ENCODE measurements at places on chromosomes 4 and X.

- DNase-seq: no peak
Measured at GRCh38 chr4:70538869-70539268, 20.5 kb downstream of the AMTN start.

- DNase-seq: no peak
Measured at GRCh38 chr4:107747748-107748486, 27.9 kb upstream of the PAPSS1 start.

GRCh38 chr4:54384152-54384551 is 155.1 kb downstream of the PDGFRA start:
- DNase-seq: no peak

GRCh38 chr4:8155660-8156421 is 2.8 kb downstream of the ABLIM2 start:
- DNase-seq: no peak

GRCh38 chr4:47814618-47815295 is 23.1 kb downstream of the CORIN start:
- no peak for DNase-seq

DNA sequence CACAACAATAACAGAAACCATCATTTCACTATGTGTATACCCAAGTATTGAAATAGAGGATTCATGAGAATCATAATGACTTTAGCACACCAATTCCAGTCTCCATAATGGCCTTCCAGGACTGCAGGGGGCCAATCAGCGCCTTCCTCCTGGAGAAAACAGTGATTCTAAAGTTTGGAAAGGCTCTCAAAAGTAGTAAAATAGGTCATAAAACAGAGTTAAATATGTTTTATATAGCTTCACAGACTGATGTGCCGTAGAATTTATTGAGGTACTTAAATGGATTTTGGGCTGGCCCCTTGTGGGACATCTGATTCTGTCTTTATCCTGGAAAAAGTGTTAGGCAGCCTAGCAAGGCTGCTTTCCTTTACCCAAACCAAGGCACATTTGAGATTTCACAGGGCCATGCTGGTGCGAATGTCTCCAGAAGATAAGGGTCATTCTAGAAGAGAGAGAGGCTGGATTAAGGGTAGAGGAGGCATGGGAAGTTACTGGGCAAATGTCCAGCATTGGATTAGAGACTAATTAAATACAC is 543.9 kb downstream of the GALNTL6 start:
- DNase-seq: no peak

DNA sequence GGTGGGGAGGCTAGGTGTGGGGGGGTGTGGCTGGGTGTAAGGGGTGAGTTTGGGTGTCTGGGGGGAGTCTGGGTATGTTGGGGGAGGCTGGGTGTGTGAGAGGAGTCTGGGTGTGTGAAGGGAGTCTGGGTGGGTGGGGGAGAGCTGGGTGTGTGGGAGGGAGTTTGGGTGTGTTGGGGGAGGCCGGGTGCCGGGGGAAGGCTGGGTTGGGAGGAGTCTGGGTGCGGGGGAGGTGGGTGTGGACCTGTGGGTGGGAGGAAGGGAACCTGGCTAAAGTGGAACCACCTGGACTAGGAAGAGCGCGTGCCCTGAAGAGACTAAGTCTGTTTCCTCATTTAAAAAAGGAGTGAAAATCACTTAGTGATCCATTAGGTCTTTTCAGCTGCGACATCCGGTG is 18.3 kb downstream of the SPON2 start:
- no peak for DNase-seq

DNA sequence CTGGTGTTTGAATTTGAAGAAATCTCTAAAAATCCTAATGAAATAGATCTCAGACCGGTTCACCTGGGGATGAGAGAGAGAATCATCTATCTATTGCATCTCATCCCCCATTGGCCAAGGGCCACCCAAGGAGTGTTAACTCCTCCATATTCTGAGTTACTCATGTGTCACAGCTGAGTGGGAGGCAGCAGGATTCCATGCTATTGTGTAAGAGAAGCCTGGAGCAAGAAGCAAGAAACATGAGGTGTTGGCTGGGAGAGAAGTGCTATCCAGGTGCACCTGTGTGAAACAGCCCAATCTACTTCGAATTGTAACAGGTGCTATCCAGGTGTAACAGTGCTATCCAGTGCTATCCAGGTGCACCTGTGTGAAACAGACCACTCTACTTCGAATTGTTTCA is 150.3 kb upstream of the MAOA start:
- DNase-seq: no peak

DNA sequence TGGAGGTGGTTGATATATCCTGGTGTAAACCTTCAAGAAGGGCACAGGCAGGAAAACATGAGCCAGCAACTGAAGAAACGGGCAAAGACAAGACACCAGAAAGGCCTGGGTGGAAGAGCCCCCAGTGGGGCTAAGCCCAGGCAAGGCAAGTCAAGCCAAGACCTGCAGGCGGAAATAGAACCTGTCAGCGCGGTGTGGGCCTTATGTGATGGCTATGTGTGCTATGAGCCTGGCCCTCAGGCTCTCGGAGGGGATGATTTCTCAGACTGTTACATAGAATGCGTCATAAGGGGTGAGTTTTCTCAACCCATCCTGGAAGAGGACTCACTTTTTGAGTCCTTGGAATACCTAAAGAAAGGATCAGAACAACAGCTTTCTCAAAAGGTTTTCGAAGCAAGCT is 7.2 kb downstream of the ZFP42 start:
- no peak for DNase-seq

DNA sequence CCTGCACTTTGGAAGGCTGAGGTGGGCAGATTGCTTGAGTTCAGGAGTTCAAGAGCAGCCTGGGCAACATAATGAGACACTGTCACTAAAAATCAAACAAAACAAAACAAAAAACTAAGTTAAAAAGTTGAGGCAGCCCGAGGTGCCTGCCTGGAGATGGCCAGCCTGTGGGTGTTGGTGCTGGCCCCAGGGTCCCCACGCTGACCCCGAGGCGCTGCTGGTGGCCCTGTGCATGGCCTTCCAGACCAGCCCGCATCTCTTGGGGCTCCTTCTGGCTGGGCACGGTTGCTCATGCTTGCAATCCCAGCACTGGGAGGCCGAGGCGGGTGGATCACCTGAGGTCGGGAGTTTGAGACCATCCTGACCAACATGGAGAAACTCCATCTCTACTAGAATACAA is 4.4 kb downstream of the ETNPPL start:
- DNase-seq: no peak

DNA sequence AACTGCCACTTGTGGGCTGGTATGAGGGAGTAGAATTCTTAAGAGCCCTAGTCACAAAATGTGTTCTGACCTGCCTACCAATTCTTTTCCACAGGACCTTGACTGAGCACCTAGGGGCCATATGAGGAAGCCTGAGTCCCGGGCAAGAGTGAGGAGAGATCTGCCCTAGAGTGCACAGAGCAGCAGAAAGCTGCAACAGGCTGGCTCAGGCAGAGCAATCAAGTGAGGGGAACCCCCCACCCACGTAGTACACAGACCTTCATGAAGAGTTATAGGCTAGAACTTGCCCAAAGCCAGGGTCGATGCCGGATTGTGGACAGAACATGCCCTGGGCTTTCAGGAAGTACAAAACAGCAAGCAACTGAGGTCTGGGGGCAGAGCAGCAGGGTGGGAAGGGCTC is 117.0 kb downstream of the SPOCK3 start:
- no peak for DNase-seq

GRCh38 chr4:55123791-55124190 is 1.6 kb downstream of the KDR start:
- no peak for DNase-seq

GRCh38 chr4:10743357-10743756 is 58.8 kb upstream of the CLNK start:
- no peak for DNase-seq

DNA sequence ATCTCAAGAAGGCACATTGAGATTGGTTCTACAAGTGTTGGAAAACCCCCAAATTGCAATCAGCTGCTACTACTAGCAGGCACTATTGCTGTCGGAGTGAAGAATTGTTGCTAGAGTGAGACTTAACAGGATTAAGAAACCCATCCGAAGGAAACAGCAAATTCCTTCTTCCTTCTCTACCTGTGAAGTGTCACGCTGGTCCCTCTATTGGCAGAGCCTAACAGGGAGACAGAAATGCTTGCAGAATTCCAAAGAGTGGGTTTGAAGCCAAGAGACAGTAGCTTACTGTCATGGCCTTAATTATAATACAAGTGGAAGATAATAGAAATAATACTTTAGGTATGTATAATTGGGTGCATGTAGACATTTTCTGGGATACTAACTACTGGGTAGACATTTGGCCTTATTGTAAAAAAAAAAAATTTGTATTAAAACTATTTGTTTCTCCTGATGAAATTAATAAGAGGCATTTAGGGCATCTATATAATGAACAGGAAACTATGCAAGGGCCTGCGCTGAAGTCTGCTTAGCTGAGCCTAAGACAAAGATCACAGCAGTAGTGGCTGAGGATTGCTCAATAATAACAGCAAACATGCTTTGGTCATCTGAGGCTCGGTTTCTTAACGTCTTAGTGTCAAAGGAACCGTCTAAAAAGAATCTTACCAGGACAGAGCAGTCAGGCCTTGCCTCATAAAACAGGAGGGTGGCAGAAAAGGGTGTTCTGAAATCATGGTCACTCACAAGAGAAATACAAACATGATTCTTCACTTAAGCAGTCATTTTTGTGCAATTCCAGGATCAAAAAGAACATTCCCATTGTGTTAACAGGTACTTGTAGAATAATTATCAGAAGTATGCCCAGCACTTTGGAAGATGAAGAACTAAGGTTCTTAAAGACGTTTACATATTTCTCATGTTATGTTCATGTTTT is 40.8 kb downstream of the FAM241A start:
- no peak for DNase-seq

- DNase-seq: no peak
Measured at GRCh38 chr4:183808097-183808456, 97.0 kb upstream of the STOX2 start.

GRCh38 chr4:52966781-52967180 is 104.7 kb downstream of the RASL11B start:
- no peak for DNase-seq

DNA sequence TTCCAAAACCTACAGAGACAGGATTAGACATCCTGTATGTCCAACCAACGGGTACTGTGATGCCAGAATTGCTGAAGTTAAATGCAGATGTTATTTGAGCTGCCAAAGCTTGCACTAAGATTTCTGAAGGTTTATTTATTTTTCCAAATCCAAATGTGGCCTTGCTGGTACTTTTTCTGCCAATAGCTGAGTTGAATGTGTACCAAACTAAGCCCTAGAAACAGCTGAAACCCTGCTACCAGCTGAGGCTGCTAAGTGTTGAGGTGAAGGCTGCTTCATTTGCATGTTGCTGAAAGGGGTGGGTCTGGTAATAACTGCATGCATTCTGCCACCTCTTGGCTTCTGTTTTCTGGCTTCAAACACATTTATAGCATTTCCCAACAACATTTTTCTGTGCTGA is 366.5 kb downstream of the FAT4 start:
- no peak for DNase-seq

GRCh38 chrX:131729295-131729694 is 185.4 kb downstream of the OR13H1 start:
- no peak for DNase-seq

- DNase-seq: peak; percentile 55
Measured at GRCh38 chr4:104490770-104491480, 3.8 kb downstream of the CXXC4 start.

GRCh38 chr4:26821031-26821430 is 39.6 kb upstream of the STIM2 start:
- no peak for DNase-seq

- peak; percentile 5 for DNase-seq
Measured at GRCh38 chrX:40543661-40544328, 37.0 kb upstream of the ATP6AP2 start.

- no peak for DNase-seq
Measured at GRCh38 chr4:124184792-124185191, 527.7 kb downstream of the ANKRD50 start.

DNA sequence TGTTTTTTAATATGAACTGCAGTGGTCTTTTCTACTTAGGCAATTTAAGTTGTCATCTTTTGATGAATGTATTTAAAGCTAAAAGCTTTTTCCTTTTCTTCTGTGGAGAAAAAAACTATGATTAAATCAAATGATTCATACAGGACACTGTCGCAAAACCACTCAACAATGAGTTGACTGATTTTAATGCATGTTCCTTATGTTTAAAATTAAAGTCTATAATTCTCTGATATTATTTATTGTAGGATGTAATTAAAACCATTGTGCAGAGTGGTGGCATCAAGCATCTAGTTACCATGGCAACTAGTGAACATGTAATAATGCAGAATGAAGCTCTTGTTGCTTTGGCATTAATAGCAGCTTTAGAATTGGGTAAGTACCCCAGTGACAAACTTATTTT is 172.5 kb downstream of the RAP1GDS1 start:
- DNase-seq: no peak

GRCh38 chrX:19347916-19348315 is 4.2 kb downstream of the PDHA1 start:
- DNase-seq: no peak

DNA sequence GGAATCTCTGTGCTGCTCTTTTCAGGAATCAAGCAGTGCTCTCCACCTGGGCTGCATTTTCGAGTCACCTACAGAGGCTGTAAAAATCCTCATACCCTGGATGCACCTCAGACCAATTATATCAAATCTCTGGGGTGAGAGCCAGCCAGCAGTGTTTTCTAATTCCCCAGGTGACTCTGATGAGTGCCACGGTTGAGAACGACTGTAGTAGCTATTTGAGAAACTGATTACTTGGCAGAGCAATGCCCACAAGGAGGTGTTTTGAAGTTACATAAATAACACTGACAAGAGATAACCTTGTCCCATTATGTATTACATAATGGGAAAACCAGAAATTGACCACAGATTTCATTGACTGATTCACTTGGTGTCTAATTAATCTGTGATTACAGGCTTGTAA is 46.8 kb downstream of the CLCN4 start:
- DNase-seq: no peak

DNA sequence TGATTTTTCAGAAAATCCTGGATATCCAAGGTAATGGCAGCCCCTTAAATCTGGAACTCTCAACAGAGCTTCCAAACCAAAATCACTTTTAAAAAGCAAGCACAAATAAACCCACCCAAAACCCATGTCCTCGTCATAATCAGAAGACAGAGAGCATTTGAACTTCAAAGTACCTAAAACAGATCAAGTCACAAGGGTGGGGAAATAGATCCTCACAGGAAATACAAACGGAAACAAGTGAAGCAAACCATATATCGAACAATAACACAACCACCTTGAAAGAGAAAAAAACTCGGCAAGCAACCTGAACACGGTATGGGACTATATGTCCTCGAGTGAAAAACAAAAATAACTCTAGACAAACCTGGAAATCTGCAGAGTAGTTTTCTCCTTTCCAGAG is 15.9 kb upstream of the CCNQ start:
- DNase-seq: no peak

GRCh38 chr4:78596111-78596742 is 44.7 kb downstream of the ANXA3 start:
- no peak for DNase-seq

DNA sequence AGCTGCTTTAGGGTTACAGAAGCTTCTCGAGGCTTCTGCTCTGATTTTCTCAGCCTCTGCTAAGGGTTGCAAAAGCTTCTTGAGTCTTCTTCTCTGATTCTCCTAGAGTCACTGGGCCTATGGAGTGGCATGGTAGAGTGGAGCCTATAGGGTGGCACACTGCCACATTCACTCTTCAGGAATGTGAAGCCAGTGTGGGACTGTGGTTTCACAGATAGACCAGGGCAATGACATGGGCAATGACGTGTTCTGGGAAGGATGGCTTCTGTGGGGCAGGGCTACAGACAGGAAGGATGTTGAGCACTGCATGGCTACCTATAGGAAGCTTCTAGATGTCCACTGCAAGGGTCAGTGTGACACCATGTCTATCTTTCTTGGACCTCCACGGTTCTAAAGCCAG is 11.0 kb upstream of the MAMLD1 start:
- DNase-seq: peak; percentile 87

- no peak for DNase-seq
Measured at GRCh38 chr4:118114720-118115119, 80.4 kb downstream of the NDST3 start.

Measured in RCC 7860 (cell line).